ENCODE measurements at places on chromosomes 4 and X.
A peak's percentile ranks its signal among the peaks of the same experiment; 100 is the strongest.

DNA sequence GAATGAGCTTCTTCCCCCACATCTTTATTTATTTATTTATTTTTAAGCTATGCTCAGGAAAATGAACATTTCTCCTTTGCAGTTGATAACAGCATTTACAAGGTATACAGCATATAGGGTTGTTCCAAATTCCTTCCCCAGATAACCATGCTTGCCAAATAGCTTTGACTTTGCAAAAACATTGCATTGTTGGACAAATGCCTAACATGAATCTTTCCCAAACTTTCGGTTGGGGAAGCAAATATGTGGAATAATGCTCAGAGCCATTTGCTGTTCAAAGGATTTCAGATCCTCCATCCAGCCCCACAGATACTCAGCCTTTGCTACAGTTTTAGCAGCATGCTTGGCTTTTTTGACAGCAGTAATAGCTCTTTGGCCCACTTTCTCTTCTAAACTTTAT, 127.2 kb upstream of the AGA start:
- no peak for DNase-seq
- H3K27ac ChIP-seq = no peak overlapping the region
- no peak overlapping the region for H3K4me3 ChIP-seq
- H3K4me1 ChIP-seq = no peaks in the 10 kb centered on the region
- H3K27me3 ChIP-seq = no peaks in the 10 kb centered on the region
- no peaks in the 10 kb centered on the region for H3K36me3 ChIP-seq

DNA sequence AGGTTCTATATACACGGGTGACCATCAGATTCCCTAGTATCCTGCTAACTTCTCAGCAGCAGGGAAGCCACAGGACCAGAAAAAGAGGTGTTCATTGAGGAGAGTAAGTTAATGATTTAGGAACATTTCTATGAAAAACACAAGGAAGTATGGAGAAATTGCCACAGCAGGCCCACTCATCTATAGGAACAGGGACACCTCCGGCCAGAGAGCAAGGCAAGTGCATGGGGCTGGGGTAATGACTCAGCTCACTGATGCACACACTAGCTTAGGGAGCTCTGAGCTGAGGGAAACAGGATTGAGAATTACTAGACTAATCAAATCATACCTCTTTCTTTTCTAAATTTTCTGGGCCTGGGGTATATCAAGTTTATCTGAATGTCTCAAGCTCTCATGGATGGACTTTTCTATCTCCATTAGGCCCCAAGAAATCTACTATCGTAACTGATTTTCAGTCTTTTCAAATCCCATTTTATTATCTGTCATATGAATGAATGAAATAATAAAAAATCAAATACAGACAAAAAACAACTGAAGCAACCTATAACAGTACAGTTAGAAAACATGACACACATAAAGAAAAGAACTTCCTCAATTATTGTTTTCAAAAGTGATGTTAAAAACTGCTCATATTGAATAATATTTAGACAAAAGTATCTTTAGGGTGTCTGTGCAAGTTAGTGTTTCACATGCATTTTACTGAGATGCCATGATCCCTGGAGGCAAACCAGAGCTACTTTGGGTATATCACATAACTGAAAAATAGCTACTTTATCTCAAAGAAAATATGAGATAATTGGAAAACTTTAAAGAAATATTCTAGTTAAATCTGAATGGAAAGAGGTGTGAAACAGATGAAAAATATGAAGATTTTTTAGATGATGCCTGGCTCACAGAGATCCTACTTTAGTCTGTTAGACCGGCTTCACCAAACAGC, 89.8 kb downstream of the FBXO8 start:
- DNase-seq = no peak
- no peaks in the 10 kb centered on the region for H3K36me3 ChIP-seq
- H3K4me3 ChIP-seq = no peak overlapping the region
- H3K27ac ChIP-seq = no peak overlapping the region
- no peaks in the 10 kb centered on the region for H3K4me1 ChIP-seq

DNA sequence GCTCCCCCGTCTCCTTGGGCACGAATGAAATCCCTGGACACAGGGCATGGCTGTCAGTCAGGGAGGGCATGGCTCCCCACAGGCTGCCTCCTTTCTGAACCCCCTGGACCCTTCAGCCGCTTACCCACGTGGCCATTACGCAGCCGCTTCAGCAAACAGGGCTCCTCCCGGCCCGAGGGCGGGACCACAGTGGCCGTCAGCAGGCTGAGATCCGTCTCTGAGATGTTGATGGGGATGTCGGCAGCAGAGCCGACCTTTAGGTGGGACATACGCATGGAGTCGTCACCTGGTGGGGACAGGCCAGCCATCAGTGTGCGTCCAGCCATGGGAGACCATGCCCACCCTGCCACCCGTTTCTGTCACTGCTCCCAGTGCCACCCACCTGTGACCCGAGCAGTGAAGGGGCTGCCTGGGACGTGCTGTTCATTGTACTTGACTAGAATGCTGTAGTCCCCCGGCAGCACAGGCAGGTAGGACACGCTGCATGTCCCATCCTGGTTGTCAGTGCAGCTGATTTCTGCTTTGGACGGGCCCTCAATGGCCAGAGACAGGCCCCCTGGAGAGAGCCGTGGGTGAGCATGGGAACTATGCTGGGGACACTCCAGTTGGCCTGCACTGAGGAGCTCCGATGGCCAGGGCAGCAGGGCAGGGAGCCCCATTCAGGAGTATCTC, 21.1 kb downstream of the FLNA start:
- peaks cover 100% of the 10 kb centered on the region for H3K36me3 ChIP-seq
- DNase-seq = no peak
- no peaks in the 10 kb centered on the region for H3K27me3 ChIP-seq
- no peak overlapping the region for H3K4me3 ChIP-seq
- H3K4me1 ChIP-seq = peaks cover 3% of the 10 kb centered on the region

DNA sequence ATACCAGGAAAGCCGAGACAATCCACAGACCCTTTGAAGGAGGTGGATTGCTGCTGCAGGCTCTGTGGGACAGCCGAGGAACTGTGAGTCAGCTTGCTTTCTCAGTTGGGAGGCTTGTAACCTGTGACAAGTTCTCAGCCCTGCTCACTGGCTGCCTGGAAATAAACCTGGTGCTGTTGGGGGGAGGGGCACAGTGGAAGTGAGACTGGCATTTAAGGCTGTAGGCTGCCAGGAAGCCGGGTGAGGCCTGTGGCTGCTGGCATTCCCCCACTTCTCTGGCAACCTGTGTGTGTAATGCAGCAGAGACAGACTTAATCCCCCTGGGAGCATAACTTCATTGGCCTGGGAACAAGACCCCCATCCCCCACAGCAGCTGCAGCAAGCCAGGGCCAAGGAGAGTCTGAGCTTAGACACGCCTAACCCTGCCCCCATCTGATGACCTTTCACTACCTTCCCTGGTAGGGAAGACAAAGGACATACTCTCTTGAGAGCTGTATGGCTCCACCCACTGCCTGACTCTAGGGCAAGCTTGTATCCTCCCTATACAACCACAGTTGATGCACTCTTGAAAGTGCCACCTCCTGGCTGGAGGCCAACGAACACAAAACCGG, 64.1 kb downstream of the ALPK1 start:
- no peak overlapping the region for H3K27ac ChIP-seq
- H3K4me3 ChIP-seq = no peak overlapping the region
- H3K36me3 ChIP-seq = peaks cover 31% of the 10 kb centered on the region
- H3K27me3 ChIP-seq = no peaks in the 10 kb centered on the region

DNA sequence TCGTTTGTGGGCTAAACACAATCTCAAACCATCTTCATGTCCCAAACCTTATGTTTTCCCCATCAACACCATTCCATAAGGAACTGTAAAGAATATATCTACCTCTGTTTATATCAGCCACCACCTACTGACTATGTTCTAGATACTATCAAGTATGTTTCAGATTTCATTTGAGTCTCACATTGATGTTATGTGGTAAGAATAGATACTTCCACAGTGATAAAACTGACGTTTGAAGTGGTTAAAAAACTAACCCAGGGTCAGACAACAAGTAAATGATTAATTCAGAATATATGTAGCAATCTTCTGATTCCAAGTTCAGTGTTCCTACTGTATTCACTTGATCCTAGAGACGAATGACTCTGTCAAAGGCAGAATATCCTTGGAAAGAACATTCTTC, 156.8 kb upstream of the RASGEF1B start:
- no peak for DNase-seq
- no peak overlapping the region for H3K27ac ChIP-seq
- no peaks in the 10 kb centered on the region for H3K27me3 ChIP-seq
- no peak overlapping the region for H3K4me3 ChIP-seq
- peaks cover 4% of the 10 kb centered on the region for H3K4me1 ChIP-seq

DNA sequence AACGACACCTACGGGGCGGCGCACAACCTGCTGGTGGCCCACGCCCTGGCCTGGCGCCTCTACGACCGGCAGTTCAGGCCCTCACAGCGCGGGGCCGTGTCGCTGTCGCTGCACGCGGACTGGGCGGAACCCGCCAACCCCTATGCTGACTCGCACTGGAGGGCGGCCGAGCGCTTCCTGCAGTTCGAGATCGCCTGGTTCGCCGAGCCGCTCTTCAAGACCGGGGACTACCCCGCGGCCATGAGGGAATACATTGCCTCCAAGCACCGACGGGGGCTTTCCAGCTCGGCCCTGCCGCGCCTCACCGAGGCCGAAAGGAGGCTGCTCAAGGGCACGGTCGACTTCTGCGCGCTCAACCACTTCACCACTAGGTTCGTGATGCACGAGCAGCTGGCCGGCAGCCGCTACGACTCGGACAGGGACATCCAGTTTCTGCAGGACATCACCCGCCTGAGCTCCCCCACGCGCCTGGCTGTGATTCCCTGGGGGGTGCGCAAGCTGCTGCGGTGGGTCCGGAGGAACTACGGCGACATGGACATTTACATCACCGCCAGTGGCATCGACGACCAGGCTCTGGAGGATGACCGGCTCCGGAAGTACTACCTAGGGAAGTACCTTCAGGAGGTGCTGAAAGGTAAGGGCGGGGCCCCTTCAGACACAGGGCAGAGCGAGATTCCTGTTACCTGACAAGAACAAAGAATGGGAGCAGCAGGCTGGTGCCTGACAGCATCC, 11.7 kb downstream of the RPL9 start:
- peaks cover 9% of the 10 kb centered on the region for H3K4me1 ChIP-seq
- no peak overlapping the region for H3K27ac ChIP-seq
- peak overlapping the region; percentile 50 for H3K4me3 ChIP-seq
- no peaks in the 10 kb centered on the region for H3K27me3 ChIP-seq

DNA sequence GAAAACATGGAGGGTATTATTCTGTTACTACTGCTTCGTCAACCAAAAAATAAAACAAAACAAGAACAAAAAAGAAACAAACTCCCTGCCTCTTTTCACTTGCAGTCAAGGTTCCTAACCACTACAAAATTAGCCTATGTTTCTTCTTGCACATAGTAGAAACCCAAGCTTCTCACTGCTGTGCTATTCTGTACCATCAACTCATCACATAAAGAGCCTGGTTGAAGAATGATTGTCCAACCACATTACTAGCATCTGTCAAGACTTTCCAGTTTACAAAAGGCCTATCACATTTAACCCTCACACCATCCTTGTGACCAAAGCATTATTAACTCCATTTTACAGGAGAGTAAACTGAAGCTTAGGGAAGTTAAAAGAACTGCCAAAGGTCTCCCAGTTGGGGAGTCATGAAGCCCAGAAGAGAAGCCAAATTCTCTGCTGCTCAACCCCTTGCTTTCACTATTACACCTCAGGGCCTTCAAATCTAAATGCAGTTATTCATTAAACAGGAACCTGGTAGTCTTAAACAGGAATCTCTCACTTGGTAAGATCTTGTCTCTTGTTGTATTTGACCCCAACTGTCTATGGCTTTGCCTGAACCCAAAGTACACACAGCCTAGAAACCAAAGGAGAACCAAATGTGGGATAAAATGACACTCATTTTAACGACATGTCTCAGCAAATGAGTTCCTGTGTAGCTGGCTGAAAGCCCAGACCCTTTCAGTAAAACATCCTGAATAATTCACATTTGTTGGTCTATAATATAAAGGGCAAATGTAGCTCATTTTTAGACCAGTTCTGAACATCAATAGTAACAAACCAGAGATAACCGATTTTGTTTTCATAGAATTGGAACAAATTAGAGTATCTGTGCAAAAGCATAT, 8.6 kb downstream of the F9 start:
- no peak overlapping the region for H3K27ac ChIP-seq
- H3K27me3 ChIP-seq = no peaks in the 10 kb centered on the region
- no peak overlapping the region for H3K4me3 ChIP-seq
- no peaks in the 10 kb centered on the region for H3K4me1 ChIP-seq
- DNase-seq = no peak
- no peaks in the 10 kb centered on the region for H3K36me3 ChIP-seq

DNA sequence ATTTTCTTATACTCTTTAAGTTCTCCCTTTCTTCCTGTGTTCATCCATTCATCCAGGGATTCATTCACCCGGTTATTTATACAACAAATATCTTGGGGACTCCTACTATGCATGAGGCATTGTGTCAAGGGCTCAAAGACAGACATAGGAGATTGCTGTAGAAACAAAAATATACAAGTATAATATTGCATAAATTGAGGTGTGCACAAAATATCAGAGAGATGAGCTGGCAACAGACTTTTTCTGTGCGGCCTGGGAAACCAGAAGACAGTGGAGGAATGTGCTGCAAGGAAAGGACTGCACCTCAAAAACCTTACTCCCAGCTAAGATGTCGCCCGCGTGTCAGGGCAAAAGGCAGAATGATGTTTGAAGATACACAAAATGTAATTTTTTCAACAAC, 9.6 kb downstream of the OTOP1 start:
- H3K27ac ChIP-seq = no peak overlapping the region
- DNase-seq = no peak

- no peaks in the 10 kb centered on the region for H3K4me1 ChIP-seq
- no peaks in the 10 kb centered on the region for H3K27me3 ChIP-seq
- H3K36me3 ChIP-seq = no peaks in the 10 kb centered on the region
- no peak overlapping the region for H3K4me3 ChIP-seq
Observed at GRCh38 chr4:138307319-138307718, 65.2 kb upstream of the SLC7A11 start.

DNA sequence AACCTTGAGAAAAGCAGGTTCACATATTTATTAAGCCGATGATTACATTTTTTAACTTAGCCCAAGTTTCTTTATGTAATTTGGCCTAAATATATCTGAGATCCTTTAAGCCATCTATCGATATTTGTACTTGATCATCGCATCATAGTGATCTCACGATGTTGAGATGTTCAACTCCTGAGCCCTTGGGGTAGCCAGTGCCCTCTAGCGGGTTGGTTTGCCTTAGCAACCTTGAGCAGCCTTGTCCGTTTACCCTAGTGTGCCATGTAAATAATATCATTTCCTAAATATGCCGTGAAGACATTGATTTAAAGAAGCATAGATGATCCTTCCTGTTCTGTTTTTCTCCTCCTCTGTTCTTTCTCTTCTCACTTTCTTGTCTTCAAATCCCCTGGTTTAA, 432.2 kb downstream of the RPA4 start:
- no peaks in the 10 kb centered on the region for H3K4me1 ChIP-seq
- H3K27me3 ChIP-seq = no peaks in the 10 kb centered on the region
- DNase-seq = no peak
- H3K4me3 ChIP-seq = no peak overlapping the region
- H3K36me3 ChIP-seq = no peaks in the 10 kb centered on the region

All from tibial artery (tissue), 4 donors.